Activated CD4-positive, alpha-beta memory T cell treated with anti-CD3 and anti-CD28 coated beads for 36 hours (primary cell): ENCODE measurements at places on chromosomes 7 and 10. TPM values are rescaled to one million over a fixed set of nuclear protein-coding genes. Genes with fewer than 3 reads are reported as not detected.

The FAM25C gene
- not detected for total RNA-seq

- DNase-seq = no peak
These were observed 88.1 kb upstream of the RSU1 start for GRCh38 chr10:16905320-16905719.

GRCh38 chr10:79320820-79321493, 26.3 kb upstream of the PPIF start:
- peak; percentile 73 for DNase-seq

GRCh38 chr7:141073641-141074161, at the start of gene TMEM178B:
Gene TMEM178B (plus strand): TSS chr7:141074064.
- DNase-seq = peak; percentile 47

- DNase-seq = no peak
These were observed 3.2 kb downstream of the PSMG3 start for GRCh38 chr7:1566687-1567048.

GRCh38 chr10:126500185-126500584, 111.9 kb upstream of the ADAM12 start:
- DNase-seq = no peak

GRCh38 chr7:151503902-151504714, 15.6 kb downstream of the RHEB start:
- DNase-seq = no peak

DNA sequence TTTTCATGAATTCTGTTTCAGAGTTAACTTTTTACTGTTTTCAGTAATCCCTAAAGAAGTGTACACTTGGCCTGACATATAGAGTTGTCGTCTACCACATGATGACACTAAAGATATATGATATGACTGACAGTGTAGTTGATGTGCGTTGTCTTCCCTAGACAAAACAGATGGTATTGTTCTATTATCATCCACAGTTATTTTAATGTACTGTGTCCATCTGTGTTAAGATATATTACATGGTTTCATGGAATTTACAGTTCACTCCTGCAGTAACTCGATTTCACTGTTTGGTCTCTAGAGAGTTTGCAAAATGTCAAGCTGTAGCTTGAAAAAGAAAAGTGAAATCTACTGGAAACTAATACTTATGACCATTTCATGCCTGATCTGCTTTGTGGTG, 18.1 kb downstream of the FOXP2 start:
- no peak for DNase-seq

DNA sequence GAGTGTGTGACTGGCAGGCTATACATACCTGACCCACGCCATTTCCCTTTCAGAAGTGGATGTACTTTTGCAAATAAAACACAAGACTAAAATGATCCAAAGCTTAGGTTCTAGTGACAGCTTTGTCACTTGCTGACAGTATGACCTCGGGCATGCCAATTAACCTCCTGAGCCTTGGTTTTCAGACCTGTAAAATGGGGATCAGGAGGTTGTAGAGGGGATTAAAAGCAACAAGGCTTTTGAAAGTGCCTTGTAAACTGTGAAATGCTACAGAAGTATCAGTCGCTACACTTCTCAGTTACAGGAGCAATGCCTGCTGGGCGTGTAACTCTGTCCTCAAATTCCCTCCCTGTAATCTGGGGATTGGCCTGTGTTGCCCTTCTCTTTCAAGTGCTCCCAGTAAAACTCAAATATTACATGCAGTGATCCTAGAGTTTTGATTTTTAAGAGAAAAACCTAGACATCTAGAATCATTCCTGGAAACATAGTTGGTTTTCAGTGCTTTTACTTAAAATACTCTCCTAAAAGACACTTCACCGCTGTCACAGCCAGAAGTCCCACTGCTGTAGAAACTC, 8.8 kb upstream of the GRB10 start:
- no peak for DNase-seq

- DNase-seq = no peak
These were observed 31.6 kb downstream of the RHEB start for GRCh38 chr7:151488096-151488495.

GRCh38 chr10:124681091-124681490, 63.1 kb downstream of the FAM53B start:
- DNase-seq = no peak

GRCh38 chr10:125428054-125428453, 254.9 kb downstream of the TEX36 start:
- no peak for DNase-seq

DNA sequence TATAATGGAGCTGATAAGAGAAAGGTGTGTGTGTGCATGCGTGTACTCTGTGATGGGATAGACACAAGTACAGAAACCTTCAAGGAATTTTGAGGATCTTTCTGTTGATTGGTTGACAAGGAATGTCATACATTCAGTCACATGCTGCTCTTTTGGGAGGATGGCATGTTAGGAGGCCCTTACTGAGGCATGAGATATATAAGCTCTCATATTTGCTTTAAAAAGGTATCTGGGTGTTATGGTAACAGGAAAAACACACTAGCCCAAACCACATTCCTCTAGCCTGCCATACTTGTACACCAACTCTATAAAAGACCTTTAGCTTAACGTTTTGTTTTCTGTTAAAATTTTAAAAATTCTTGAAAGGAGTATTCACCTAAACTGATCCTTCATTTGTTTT, 72.5 kb upstream of the EGFR start:
- no peak for DNase-seq

GRCh38 chr10:50392426-50392825, 141.1 kb upstream of the ASAH2 start:
- no peak for DNase-seq

DNA sequence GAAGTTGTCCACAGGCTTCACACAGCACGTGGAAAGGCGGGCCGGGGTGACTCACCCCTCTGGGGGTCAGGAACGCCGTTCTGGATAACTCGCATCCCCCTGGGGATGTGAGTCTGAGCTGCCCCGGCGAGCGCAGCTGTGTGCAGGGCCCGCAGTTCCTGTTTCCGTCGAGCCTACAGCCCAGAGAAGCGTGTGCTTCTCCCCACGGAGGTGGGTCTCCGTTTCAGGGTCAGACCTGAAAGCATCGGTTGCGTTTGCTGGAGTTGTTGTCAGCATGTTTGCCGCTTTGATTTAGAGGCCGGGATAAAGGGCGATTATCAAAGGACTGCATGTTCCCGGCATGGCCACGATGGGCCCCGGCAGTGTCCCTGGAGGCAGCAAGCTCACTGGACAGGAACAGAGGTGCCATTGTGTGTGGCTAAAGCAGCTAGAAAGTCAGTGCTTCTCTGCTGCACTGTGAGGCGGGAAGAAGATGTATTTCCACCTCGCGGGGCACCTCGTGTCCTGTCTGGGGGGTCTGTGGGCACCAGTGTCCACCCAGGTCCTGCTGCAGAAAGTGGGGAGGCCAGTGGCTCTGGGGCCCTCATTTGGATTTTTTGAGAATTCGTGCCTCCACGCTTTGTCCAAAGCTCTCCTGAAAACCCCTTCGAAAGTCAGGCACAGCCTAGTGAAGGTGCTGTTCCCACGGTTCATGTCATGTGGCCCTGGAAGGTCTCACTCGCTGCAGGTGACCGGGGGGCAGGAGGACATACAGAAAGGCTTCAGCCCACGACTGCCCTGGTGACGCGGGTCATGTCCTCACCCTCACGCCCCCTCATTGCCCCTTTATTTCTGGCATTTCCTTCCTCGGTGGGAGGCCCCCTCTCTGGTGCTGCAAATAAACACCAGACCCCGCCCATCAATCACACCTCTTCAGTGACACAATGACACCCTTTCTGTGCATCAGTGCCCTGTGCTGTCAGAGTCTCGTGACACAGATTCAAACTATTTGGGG, 27.4 kb upstream of the GDI2 start:
- no peak for DNase-seq

DNA sequence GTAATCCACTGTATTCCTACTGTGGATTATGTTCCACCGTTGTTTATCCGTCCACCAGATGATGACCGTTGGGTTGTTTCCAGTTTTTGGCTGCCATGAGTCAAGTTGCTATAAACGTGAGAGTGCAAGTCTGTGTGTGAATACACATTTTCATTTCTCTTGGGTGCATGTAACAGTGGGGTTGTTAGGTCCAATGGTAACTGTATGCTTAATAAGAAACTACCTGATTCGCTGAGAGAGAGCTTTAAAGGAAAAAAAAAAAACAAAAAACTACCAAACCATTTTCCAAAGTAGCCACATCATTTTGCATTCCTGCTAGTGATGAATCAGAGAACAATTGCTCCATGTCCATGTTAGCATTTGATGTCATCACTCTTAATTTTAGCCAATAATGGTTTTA, 15.9 kb downstream of the UBN2 start:
- DNase-seq = no peak

DNA sequence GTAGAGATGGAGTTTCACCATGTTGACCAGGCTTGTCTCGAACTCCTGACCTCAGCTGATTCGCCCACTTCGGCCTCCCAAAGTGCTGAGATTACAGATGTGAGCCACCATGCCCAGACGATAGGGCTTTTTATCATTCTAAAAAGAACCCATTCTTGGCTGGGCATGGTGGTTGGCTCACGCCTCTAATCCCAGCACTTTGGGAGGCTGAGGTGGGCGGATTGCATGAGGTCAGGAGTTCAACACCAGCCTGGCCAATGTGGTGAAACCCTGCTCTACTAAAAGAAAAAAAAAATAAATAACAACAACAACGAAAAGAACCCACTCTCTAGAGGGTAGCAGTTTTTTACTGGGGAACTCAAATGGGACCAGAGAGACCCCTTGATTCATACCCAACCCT, 112.7 kb downstream of the PLXDC2 start:
- DNase-seq = no peak

The UPK3BL2 gene
- 5.8 TPM for total RNA-seq

GRCh38 chr10:27345455-27345920, 104.9 kb upstream of the ACBD5 start:
- no peak for DNase-seq

DNA sequence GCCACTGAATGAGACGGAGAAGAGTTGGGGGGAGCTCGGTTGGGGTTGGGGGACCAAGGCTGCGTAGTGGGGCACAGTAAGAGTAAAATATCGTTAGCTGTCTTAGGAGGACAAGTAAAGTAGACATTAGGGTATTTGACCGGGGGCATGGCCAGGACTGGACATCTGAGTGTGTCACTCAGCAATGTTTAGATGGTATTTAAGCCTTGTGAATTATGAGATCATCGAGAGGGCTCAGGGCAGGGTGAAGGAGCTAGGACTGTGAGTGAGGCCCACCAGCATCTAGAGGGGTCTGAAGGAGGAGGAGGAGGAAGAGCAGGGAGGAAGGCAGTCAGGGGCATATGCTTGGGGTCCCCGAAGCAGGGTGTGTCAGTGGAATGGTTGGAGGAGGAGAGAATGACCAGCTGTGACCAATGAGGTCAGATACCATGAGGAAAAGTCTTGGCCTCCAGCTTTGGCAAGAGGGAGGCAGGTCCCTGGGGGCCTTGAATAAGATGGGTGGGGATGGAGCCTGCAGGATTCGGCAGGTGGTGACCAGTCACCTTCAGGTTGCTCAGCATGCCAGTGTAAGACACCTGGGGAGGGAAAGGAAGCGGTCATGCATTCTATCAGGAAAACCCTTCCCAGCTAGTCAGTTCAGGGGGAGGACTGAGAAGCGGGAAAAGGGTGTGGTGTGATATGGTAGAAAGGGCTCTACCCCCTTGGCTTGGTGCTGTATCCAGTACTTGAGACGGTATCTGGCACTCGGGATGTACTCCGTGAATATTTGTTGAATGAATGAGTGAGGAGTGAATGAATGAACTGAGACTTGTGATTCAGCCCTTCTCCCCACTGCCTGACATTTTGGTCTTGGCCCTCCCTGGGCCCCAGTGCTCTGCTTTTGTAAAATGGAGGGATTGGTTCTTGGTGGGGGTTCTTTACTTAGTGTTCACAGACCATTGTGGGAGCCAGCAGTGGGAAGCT, 34.8 kb upstream of the SH2D4B start:
- DNase-seq = no peak

- DNase-seq = peak; percentile 38
These were observed 38.0 kb downstream of the ZNF777 start for GRCh38 chr7:149422914-149423301.

The RBM20 gene
- not detected for total RNA-seq

The ANXA8L1 gene
- total RNA-seq = not detected

- DNase-seq = no peak
These were observed 41.9 kb upstream of the PSMG3 start for GRCh38 chr7:1611708-1612241.

DNA sequence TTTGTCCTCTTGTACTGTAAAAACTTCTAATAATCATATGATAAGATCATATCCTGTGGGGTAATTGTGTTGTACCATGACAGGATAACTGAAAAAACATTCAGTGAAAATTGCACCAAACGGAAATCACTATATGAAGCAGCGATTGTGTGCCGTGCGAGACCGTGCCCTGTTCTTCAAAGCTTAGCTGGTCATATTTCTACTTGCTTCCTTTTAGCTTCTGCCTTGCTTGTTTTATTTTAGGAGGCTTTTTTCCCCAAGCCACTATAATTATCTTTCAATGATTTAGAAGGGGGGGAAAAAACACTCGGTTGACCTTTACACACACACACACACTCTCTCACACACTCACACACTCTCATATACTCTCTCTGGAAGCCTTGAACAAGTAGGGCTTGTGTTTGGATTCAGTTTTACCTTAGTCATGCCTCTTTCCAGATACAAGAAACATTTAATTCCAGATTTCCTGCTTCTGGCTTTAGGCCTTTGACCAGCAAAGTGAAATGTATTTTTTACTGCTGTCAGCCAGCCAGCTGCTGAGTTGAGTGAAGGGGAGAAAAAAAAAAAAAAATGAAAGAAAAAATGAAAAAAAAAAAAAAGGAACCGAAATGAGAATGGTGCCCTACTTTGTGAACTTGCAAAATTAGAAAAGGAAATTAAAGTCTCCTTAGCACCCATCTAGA, 181.4 kb downstream of the ARID5B start:
- peak; percentile 75 for DNase-seq

GRCh38 chr10:29344073-29344820, 55.4 kb downstream of the LYZL1 start:
- DNase-seq = no peak

DNA sequence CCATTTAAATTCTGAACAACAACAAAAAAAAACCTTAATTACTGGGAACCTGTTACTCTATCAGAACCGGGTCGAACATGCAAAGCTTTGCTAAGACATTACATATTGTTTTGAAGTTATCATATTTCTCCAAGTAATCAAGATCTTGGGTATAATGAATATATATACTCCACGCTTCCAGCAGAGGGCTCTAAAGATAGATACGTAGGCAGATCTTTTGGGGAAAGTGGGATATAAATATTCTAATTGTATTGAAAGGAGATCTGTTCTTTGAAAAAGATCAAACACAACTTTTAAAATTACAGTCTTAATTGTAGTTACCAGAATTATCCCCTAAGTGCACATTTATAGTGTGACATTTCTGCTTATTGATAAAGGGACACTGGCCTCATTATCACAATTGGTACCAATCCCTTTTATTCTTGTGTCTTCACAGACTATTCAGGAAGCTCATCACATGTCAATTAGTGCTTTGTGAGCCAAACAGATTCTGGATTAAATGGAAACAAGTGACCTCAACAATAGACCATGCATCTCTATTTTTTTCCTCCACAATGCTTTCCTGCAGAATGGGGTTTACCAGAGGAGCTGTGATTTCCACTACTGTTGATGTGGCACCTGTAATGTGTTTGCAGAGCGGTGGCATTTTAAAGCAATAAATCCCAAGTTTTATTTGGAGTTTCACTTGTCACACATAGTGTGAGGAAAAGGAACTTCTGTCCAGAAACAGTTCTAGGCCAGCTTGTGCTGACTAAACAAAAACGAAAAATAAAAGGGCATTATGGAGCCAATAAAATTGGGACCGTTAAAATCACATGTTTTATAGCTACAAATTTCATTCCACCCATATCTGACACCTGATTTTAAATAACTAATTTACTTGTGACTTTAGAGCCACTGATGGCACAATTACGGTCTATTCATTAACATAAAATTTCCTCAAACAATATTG, 122.4 kb downstream of the CTTNBP2 start:
- DNase-seq = no peak

The SLC39A12 gene
- total RNA-seq = not detected
